ENCODE measurements at places on chromosomes 4 and X.

DNA sequence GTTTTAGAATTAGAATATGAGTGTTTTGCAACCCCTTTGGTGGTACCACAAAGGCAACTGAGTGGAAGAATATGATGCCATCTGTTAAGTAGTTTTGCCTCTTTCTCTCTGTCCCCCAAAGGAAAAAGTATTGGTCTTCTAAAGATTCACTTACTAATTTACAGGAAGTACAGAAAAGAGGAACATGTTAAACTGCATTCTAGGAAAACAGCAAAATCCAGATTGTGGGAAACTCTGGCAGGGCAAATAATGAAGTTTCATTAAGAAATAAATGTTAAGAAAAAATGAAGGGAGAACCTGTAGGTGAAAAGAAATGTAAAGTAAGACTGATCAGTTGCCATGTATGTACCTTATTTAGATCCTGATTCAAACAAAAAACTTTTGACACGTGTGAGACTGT, 39.3 kb downstream of the NSUN7 start:
- no peak for DNase-seq

GRCh38 chr4:6123116-6123515, 77.2 kb downstream of the JAKMIP1 start:
- DNase-seq = no peak

DNA sequence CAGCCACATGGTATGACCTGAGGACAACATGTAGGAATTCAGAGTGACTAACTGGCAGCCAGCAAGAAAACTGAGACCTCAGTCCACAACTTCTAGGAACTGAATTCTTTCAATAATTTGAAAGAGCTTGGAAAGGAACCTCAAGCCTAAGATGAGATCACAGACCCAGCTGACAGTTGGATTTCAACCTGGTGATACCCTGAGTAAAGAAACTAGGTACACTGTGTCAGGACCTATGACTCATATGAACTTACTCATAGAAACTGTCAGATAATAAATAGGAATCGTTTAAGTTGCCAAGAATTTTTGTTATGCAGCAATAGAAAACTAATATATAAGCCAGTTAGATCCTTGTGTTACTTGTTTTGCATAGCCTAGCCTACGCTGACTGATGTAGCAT, 102.4 kb upstream of the DCAF12L1 start:
- DNase-seq = no peak

DNA sequence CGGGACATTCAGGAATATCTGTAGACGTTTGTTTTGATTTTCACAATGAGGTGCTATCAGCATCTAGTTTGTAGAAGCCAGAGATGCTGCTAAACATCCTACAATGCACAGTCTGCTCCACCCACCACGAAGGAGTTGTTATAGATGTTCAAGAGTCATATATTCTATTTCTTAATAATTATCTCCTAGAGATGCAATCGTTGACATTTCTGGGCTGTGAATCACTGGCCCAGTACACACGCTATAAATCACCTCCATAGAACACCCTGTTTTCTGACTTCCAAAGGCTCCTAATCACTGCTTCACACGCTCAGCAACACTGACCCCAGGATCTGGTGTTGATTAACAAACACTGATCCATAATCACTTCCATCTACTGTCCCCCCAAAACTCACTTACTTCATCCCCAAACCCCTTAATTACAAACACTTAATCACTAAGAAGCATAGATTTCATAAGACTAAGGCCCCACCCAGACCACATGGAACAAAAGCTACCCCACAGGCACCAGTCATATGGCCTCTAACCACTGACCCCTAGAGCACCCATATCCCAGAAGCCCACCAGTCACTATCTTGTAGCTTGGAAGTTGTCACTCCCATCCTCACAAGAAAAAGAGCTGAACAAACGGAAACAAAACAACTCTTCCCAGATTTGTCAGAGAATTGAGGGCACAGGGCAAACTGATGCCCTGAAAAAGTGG, 31.7 kb upstream of the ZNF41 start:
- no peak for DNase-seq

DNA sequence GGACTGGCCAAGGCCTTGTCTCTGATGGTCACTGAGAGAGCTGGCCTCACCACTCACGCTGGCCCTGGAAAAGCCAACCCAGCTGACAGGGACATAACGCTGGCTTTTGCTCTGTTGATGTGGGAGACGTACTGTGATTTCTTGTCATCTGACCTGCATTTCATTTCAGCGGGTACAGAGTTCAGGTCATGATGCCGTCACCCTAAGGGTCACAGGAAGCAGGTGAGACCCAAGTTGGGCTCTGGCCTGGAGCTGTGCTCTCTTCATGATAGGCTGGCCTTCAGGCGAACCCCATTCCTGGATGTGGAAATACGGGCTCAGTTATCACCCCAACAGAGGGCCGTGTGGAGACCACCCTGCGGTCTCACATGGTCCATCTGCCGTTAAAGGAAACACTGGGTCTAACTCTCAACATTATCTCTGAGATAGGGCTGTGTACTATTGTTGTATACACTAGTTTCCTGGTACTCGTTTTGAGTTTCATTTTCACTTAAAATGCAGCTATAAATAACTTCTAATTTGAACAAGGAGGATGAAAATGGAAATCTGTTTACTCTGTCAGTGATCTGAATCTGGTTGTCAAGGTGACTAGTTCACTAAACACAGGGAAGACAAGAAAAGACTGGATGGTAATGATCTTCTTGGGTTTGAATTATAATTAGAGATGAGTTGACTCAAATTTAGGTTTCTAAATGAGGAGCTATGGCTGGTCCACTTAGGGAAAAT, 89.1 kb downstream of the TBC1D9 start:
- no peak for DNase-seq
